ENCODE measurements at places on chromosomes 4 and X.

DNA sequence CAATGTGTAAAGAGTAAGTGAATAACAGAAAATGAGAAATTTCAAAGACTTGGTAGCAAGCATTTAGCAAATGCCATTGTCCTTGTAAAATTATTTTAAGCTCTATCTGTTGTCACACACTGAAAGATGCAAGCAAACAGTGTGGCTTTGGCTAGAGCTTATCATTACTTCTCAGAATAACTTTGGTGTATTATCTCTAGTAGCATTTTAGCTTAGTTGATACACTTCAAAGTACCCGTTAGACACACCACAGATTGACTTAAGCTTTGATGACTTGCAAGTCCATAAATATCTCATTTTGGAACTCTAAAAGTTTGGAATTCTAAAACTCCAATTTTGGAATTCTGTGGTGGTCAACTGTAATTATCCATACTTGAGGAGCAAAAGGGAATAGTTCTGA is 98.6 kb downstream of the PDLIM5 start:
- DNase-seq: no peak

GRCh38 chr4:43875655-43876054 is 573.0 kb downstream of the KCTD8 start:
- DNase-seq: no peak

- peak; percentile 79 for DNase-seq
These were observed 2.0 kb upstream of the SPP1 start for GRCh38 chr4:87973283-87974169.

- DNase-seq: no peak
These were observed 1413.0 kb downstream of the PCDH7 start for GRCh38 chr4:32133141-32133540.

- no peak for DNase-seq
These were observed 481 bp downstream of the UTP3 start for GRCh38 chr4:70688795-70689231.

DNA sequence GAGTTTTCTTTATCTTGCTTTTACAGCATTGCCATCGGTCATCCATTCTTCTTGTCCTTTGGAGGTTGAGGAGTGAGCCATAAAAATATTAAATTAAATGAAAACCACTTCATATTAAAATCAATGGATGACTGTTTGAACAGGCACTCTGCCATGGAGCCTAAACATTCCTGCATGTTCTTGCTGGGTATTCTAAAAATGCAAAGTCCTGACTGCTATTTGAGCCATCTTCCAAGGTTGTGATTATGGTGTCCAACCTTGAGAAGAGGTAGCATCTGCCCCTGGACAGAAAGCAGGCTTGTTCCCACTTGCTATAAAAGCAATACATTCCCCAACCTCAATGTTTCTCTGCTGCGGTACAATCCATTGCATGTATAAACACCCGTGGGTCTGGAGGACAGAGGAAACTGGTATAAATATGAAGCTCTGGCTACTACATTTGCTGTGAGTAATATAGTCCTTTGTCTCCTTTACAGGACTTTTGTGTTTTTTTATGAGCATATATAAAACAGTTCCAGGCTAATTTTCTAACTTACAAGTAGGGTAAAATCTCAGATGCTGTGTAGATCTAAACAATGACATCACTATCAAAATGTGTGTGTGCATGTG is 70.9 kb upstream of the FAT4 start:
- DNase-seq: no peak

GRCh38 chr4:3511187-3511586 is 21.0 kb downstream of the LRPAP1 start:
- DNase-seq: no peak

- no peak for DNase-seq
These were observed 64.5 kb downstream of the CPE start for GRCh38 chr4:165443276-165443675.

DNA sequence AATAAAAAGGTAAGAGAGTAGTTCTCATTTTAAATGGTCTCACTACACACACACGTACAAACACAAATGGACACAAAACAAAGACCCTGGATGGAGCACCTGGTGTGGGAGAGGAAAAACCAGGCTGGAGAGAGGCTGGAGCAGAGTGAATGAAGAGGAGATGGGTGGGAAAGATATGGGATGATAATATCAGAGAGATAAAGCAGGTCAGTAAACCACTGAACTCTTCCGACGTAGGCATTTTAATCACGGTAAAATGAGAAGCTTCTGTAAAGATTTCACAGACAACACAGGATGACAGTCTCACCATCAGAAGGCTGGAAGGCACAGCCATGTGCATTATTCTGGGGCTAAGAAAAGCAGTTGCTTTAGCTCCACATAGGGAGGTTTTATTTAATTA is 532.8 kb downstream of the KCNIP4 start:
- DNase-seq: no peak

- DNase-seq: peak; percentile 36
These were observed 485 bp downstream of the AADAT start for GRCh38 chr4:170089274-170089667.

DNA sequence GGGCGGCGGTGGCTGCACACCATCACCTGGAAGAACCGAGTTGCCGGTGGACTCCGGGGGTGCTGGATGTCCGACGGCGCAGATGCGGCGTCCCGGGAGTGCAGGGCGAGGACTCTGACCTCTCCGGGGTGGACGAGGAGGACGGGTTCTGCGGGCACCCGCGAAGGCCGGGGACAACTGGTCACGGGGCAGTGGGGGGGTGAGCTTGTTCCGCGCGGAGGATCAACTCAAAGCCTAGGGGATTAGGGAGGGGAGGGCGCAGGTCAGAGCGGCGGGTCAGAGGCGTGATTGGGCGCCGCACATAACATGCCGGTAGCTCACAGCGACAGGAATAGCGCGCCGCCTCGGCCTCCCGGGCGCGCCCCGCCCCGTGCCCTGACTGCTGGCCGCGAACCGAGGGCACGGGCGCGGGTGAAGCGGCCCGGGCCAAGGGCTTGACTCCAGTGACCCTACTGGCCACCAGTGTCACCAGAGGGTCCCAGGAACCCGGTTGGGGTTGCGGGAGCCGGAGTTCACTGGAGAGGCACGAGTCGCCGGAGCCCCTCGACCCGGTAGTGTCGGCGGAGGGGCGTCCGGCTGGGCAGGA is at the start of gene KLHL34:
TSS of gene KLHL34 (minus strand) at position 179 of the 586 bp plus-strand sequence. CDS start 542 bp downstream, outside the sequence.
- DNase-seq: no peak

DNA sequence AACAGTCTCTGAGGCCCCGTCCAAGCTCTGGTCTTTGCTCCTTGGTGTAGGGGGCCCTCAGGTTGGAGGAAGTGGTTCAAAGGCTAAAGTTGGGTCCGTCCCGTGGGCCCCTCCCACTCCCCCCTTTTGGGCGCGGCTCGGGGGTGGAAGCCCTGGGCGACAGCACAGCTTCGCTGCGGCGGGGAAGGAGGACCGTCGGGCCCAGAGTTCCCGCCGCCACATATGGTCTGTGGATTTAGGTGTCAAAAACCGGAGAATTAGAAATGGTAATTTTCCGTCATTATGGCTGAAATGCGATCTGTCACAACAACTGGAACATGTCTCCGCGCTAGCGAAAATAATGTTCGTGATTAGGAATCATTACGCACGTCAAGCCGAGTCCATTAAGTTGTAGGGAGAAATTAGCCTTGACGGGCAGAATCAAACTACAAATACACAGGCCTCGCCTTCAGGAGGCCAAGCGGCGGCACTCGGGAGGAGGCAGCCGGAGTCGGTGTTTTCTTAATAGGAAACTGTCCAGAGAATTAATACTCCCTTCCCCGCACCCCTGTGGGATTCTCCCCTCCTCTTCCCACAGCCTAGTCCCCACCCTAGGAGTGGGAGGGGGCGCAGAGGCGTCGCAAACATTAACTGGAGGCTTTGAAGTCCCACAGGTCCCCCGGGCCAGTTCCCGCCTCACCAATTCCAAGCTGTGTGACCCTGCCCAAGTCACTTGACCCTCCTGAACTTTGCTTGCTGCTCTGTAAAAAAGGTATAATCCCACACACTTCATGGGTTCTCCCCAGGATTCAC is 15.0 kb downstream of the NKX3-2 start:
- no peak for DNase-seq

- no peak for DNase-seq
These were observed 65.4 kb downstream of the GPR82 start for GRCh38 chrX:41789374-41789773.

DNA sequence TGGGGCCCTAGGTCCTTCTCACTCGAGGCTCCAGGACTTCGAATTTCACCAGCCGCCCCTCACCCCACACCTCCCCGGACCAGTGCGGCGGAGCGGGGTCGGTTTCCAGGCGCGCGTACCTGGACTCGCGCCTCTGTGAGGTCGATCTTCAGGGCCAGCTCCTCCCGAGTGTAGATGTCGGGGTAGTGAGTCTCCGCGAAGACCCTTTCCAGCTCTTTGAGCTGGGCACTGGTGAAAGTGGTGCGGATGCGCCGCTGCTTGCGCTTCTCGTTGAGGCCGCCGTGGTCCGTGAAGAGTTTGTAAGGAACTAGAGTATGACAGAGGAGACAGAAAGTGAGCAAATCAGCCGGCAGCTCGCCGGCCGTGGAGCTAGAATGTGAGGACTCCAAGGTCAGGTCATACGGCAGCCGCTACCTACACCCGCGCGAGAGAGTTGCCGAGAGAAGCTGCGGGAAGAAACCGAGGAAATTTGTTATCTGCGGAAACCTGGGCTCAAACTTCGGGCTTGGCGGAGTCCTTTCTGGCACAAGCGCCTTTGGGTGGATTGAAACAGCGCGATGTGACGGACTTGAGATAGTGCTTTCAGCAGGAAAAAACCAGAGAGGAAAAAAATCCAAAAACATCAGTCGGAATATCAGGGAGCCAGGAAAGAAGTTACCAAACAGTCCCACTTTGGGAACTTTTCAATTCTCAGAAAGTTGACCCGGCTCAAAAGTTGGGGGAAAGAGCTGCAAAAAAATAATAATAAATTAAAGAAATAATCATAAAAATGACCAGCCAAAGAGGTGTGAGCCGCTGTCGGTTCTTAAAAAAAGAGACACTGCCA is 1.1 kb downstream of the PHOX2B start:
- no peak for DNase-seq

- no peak for DNase-seq
These were observed 374.1 kb upstream of the RASGEF1B start for GRCh38 chr4:81845761-81846160.

GRCh38 chr4:113101669-113102068 is 52.2 kb downstream of the ANK2 start:
- peak; percentile 36 for DNase-seq

GRCh38 chrX:132776486-132777210 is 181.8 kb downstream of the HS6ST2 start:
- no peak for DNase-seq

DNA sequence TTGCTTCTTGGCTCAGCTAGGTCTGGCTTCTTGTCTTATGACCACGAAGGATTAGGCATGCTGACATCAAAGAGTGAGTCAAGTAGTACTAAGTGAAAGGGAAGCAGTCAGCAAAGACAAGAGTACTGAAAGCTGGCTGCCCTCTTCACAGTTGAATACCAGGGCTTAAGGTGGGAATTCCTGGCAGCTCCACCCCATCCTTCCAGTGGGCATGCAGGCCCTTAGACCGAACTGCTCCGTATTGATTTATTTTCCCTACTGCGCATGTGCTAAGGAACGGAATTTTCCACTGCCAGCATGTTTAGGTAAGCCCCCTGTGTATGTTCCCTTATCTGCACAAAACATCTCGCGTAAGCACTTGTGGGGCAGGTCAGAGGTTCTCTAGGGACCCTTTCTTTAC is 2320.1 kb downstream of the ARAP2 start:
- DNase-seq: peak; percentile 0

GRCh38 chrX:132094164-132094563 is 33.7 kb downstream of the FRMD7 start:
- DNase-seq: no peak

GRCh38 chr4:152039023-152039481 is 278.2 kb upstream of the GATB start:
- DNase-seq: peak; percentile 4

GRCh38 chr4:40143926-40144508 is 52.8 kb upstream of the RHOH start:
- no peak for DNase-seq

- DNase-seq: no peak
These were observed 32.9 kb upstream of the TET2 start for GRCh38 chr4:105113800-105114199.

DNA sequence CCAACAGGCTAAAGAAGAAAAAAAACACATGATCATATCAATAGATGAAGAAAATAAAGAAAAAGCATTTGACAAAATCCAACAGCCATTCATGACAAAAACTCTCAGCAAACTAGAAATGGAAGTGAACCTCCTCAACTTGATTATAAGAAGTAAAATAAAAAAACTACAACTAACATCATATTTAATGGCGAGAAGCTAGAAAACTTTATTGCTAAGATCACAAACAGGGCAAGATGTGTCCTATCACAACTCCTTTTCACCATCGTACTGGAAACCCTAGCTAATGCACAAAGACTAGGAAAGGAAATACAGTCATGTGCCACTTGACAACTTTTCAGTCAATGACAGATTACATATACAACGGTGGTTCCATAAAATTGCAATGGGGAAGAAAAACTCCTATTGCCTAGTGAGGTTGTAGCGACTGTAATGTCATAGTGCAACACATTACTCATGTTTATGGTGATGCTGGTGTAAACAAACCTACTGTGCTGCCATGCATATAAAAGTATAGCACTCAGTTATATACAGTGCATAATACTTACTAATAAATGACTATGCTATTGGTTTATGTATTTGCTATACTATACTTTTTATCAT is 12.1 kb upstream of the MANBA start:
- DNase-seq: no peak

GRCh38 chr4:185122681-185123345 is 20.3 kb upstream of the SLC25A4 start:
- DNase-seq: no peak

- DNase-seq: no peak
These were observed 306.8 kb upstream of the FAM241A start for GRCh38 chr4:111838406-111838930.

- DNase-seq: peak; percentile 60
These were observed 11.2 kb upstream of the ADD1 start for GRCh38 chr4:2832309-2832980.

DNA sequence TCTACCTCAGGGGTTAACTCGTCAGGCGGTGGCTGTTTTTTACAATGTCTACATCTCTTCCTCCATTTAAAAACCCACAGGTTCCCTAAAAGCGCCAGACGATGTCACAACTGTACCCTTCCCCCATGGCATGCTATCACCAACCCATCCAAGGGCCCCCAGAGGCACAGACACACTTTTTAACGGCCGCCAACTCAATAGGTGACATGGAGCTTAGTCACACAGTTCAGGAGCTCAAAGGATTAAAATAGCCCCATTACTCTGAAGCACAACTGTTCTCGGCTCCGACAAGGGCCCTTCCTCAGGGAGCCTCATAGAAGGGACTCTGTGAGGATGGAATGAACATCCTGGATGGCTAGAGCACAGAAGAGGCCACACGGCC is 12.4 kb downstream of the SH3KBP1 start:
- DNase-seq: no peak

DNA sequence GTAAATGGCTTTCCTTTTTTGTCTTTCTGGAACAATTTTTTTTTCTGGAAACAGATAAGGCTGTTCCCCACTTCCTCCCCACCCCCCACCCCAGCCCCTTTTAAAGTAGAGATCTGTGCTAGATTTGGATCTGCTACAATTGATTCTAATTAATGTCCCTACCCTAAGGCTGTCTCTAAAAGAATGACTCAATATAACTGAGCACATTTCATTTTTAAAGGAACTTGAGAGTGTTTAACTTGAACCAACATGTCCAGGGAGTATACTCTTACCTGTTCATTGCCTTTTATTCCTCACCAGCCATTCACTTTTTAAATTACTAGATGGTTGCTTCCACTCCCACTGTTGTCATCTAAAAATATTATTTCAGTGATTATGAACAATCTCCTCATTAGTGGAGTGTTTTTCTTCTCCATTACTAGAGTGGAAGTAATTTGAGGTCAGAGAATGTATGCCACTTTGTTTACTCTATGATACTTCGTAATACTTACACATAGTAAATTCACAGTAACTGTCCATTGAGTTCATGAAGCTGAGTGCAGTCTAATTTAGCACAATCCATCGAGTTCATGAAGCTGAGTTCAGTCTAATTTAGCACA is 14.1 kb upstream of the CNOT6L start:
- DNase-seq: no peak

Measured in ACHN (cell line).